ENCODE measurements at places on chromosomes 4 and X.

- DNase-seq, result no peak
These were observed 81.7 kb downstream of the SNCA start for GRCh38 chr4:89755220-89755619.

DNA sequence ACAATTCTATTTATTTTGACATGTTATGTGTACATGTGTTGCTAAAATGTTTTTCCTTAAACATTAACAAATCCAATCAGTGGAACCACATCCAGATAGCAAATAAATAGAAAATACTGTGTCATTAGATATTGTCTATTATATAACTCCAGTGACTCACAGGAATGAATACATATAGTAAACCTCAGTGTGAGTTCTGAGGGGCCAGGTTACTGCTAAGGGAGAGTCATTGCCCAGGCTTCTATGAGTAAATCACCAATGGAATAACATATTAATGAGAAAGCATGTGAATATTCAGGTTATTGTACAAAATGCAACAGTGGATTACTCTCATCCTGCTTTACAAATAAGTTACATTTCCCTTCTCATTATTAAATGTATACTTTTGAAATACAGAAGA is 27.2 kb downstream of the TACR3 start:
- no peak for DNase-seq

DNA sequence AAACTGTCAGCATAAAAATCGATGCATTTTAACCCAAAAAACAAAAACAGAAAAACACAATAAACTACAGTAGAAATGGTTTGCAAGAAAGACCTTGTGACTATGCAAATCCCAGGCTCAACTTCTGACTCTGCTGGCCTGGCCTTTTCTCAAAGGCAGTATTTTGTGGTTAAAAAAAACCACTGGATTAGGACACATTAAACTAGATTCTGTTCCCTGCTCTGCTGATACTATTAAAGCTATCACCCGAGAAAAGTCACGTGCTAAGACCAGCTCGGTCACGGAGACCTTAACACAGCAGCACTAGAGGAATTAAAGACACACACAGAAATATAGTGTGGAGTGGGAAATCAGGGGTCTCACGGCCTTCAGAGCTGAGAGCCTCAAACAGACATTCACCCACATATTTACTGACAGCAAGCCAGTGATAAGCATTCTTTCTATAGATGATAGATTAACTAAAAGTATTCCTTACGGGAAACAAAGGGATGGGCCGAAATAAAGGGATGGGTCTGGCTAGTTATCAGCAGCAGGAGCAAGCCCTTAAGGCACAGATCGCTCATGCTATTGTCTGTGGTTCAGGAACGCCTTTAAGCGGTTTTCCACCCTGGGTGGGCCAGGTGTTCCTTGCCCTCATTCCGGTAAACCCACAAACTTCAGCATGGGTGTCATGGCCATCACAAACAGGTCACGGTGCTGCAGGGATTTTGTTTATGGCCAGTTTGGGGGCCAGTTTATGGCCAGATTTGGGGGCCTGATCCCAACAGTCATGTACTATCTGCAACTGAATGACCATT is 16.1 kb downstream of the CBR4 start:
- no peak for DNase-seq

DNA sequence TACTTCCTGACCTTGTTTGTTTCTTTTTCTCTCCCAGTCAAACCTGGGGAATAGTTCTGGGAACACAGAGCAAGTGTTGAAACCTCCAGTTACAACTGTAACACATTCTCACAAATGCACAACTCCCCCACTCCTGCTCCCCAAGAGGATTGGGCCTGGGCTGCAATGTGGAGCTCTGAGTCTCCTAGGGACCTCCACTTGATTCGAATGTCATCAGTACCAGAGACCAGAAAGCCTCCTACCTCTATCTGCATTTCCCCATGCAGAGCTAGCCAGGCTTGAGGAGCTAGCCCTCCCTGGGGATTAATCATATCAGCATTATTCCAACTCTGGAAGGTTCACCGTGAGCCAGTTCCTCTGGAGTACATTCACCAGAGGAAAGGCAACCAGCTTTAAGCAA is 41.7 kb upstream of the CITED1 start:
- DNase-seq, result no peak

DNA sequence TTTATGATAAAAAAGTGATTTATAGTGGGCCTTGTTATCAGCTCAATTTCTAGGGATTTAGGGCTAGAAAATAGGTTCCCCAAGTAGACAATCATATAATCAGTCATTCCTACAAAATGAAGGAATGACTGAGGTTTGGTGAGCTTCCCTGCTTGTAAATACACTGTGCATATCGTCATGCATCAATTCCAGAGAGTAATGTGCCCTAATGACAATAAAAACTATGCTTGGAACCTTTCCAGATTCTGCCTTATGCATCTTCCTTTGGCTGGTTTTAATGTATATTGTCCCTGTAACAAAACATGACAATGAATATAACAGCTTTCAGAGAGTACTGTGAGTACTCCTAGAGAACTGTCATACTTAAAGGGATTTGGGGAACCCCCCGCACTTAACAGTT is 1310.9 kb downstream of the PCDH7 start:
- no peak for DNase-seq

GRCh38 chrX:21383546-21383945 is 9.3 kb downstream of the CNKSR2 start:
- no peak for DNase-seq

GRCh38 chr4:110778521-110778920 is 155.6 kb upstream of the PITX2 start:
- DNase-seq, result no peak

- DNase-seq, result no peak
These were observed 38.1 kb downstream of the HELQ start for GRCh38 chr4:83417566-83417965.

DNA sequence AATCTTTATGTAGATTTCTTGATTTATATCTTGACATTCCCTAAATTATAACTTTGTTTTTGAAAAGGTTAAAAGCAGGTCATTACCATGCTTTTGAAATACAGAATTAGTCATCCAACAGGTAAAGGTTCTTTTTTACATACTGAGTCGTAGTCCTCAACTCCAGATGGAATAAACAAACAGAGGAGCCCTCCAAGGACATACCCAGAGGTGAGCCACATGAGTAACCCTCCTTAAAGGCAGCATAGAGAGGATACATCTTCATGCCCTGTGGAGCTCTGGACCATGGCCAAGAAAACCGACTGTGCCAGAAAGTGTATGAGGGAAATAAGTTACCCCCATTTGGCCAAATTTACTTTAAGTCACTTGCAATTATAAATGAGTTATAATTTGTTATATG is 95.3 kb upstream of the MCF2 start:
- DNase-seq, result no peak

DNA sequence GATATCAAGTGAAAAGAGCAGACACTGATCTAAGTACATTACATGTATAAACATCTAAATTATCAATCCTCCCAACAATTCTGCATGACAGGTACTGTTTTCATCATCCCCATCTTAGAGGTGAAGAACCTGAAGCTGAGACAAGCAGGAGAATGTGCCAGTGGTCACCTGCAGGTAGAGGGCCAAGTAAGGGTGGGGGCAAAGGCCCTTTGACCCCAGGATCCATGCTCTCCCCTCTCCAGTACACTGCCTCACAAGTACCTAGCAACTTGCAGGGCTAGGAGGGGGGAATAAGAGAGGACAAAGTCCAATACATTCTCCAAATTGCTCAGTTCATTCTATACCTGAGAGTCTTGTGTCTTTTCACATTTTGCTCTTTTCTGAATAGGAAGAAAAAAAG is 8.3 kb upstream of the MAP7D2 start:
- DNase-seq, result no peak

DNA sequence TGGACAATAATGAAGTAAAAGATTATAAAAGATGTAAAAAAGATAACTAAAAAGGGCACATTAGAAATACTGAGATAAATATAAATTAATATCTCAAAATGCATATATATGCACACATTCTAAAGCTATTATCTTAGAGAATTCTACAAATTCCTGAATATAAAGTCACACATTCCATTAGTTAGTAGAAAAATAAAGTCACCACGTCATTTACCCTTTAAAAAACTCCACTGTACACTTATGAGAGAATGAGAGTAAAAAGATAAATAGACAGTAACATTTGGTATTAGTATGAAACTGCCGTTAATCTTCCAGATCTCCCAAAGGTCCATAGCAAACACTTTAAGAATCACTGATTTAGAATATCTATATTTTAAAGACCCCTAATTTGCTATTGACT is 67.2 kb upstream of the IL15 start:
- DNase-seq, result no peak

DNA sequence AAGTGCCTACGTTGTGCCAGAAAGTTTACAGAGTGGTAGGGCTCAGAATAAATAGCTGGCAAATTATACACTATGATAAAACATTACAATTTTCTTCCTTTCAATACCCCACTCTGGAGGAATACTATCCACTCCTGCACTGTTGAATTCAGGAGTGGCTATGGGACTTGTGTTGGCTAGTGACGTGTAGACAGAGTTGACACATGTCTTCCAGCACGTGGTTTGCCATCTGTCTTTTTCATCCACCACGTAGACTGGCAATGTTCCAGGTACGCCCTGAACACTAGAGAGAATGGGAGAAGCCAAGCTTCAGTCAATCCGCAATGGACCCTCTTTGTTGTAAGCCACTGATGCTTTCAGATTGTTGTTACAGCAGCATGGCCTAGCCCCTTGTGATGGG is 168.8 kb upstream of the RBPJ start:
- DNase-seq, result no peak

DNA sequence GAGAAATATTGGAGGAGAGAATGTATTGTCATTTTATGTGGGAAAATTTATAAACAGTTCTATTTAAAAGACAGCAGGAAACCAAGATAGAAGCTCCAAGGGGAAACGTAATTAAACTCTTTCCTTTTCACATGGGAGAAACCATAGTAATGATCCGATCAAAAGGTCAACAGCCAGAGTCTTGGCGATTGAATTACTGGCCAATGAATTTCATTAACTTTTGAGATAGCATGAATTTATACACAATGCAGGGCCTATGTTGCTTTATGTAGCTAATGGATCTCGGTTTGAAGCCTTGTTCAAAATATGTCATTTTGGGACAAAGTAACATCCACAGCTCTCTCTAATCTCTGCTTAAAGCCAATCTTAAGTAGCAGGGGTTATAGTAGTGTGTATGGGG is 897.5 kb upstream of the NDST4 start:
- DNase-seq, result no peak

GRCh38 chrX:133921764-133922389 is 63.5 kb downstream of the GPC3 start:
- DNase-seq, result peak; percentile 62

DNA sequence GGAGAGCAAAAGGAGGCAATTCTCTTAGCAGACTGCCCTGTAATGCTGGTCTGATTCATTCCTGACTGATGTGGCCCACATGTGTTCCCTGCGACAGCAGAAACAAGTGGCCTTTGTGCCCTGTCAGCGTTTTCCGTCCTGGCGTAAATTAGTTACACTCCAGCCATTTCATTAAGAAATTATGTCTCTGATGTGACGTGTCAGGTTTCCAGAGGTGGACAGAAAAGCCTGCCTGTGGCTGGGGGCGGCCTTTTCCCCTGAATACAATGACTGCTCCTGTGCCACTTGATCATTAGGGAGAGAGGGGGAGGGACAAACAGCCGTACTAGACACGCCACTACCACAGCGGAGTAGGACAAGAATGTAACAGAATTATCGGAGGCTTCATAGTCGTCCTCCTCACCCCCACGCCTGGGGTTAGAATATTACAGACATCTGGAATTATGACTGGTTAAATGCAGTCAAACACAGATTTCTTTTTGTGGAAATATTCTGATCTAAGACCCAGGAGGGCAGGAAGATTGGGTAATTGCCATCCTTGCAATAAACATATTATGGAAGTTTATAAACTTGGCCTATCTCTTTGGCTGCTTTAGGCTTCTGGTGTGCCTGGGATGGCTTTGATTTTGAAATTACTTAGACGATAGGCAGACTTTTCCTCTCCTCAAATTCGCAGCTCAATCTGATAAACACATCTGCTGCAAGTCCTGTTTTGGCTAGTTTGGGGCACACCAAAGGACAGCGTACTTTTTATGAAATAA is 146.2 kb upstream of the BCOR start:
- no peak for DNase-seq

- DNase-seq, result no peak
These were observed 125.1 kb downstream of the CAMK2D start for GRCh38 chr4:113636438-113636818.

GRCh38 chr4:62135565-62136156 is 935.5 kb downstream of the ADGRL3 start:
- DNase-seq, result no peak

- no peak for DNase-seq
These were observed 73.3 kb downstream of the TASL start for GRCh38 chrX:30504309-30504708.

DNA sequence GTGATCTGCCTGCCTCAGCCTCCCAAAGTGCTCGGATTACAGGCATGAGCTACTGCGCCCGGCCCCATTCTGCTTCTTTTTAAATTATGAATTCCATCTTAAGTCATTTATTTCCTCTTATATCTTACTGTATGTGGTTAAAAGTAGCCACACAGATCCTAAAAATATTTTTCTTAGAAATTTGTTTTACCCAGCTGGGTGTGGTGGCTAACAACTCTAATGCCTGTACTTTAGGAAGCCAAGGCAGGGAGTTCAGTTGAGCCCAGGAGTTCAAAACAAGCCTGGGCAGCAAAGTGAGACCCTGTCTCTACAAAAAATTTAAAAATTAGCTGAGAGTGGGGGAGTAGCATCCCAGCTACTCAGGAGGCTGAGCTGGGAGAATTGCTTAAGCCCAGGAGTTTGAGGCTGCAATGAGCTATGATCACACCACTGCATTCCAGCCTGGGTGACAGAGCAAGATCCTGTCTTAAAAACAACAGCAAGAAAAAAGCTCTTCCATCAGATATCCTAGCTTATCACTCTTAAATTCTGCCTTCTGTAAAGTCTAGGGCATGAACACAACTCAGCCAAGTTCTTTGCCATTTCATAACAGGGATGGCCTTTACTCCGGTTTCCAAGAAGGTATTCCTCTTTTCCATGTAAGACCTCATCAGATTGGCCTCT is 15.1 kb upstream of the AFF1 start:
- DNase-seq, result no peak

- DNase-seq, result peak; percentile 24
These were observed 26.9 kb downstream of the UTP14A start for GRCh38 chrX:129932821-129933321.

DNA sequence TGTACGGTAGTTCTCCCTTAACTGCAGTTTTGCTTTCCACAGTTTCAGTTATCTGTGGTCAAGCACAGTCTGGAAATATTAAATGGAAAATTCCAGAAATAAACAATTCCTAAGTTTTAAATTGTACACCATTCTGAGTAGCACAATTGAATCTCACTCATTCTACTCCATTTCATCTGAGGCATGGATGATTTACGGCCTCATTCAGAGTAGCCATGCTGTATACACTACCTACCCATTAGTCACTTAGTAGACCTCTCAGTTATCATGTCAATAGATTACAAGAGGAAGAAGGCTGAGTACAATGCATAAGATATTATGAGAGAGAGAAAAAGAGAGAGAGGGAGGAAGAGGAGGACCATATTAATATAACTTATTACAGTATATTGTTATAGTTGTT is 77.5 kb downstream of the ENOX2 start:
- no peak for DNase-seq

DNA sequence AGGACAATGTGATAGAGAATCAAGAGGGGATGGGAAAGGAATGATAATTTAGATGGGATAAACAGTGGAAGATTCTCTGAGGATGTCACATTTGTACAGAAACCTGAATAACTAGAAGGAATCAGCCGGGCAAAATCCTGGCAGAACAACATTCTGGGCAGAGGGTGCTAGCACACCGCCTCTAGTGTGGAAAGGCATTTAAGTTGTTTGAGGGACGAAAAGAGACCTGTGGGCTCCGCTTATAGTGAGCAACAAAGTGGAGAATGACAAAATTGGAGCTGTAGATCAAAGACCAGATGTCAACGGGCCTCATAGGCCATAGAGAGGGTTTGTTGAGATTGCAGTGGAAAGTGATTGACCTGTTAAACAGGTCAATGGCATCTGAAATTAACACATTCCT is 596.0 kb upstream of the SLIT2 start:
- DNase-seq, result no peak

Measured in activated CD4-positive, alpha-beta T cell treated with anti-CD3 and anti-CD28 coated beads for 36 hours (primary cell).